Urothelium cell line (cell line): ENCODE measurements at places on chromosomes 7 and 10.

DNA sequence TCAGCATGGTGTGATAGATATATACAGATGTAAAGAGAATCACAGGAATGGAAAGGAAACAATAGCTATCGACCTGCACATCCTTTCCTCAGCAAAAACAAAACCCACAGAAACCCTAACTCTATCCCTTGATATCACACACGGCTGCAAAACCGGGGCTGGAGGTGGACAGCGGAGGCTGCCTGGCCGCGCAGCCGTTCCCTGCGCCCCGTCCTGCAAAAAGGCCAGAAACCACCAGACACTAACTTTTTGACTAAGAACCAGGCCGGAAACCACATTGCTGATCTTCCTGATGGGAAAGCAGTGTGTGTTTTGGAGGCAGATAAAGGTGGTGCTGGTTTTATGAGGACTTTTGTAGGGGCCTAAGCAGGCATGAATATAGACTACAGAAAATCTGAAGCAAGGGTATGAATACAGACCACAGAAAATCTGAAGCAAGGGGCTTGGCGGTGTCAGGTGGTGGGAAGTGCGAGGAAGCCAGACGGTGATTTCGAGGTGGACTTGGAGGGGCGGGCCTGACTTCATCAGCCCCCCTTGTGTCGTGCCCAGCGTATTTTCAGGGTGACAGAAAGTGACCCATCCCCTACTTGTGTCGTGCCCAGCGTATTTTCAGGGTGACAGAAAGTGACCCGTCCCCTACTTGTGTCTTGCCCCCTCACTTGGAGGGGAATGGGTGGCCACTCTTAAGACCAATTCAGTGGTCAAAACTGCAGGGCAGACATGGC is 123.3 kb downstream of the WDR37 start:
- no peak for DNase-seq

- DNase-seq: peak; percentile 44
These were observed 333 bp downstream of the SMNDC1 start for GRCh38 chr10:110304394-110304779.

DNA sequence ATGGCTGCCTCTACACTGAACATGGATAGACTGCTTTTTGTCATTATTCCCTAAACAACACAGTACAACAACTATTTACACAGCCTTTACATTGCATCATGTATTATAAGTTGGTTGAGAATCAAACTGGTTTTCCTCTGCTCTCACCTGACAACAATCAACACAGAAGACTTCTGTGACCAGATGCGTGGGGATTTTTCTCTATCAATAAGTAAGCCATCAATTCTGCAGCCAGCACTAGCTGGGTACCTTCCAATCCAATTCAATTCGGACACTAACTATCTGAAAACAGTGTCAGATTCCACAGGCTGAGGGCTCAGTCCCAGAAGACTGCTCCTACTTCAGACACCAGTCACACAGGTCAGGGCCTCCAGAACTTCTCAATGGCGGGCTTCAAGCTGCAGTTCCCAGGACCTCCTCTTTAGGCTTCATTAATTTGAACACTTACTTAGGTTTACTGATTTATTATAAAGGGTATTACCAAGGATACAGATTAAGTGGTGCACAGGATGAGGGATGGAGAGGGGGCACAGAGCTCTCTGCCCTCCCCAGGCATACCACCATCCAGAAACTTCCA is 36.4 kb upstream of the ASL start:
- no peak for DNase-seq

DNA sequence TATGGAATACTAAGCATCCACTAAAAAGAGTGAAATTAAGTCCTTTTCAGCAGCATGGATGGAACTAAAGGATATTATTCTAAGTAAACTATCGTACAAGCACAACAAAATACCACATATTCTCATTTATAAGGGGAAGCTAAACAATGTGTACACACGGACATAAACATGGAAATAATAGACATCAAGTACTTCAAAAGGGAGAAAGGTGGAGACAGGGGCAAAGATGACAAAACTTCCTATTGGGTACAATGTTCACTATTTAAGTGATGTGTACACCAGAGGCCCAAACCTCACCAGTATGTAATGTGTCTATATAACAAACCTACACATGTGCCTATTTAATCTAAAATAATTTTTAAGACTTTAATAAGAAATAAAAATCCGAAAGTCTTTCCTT is 2.2 kb upstream of the AKR1C4 start:
- DNase-seq: no peak

GRCh38 chr7:48390388-48391327 is 219.4 kb downstream of the ABCA13 start:
- no peak for DNase-seq

- DNase-seq: peak; percentile 13
These were observed 199.7 kb downstream of the IMMP2L start for GRCh38 chr7:111362506-111363054.

GRCh38 chr10:77975086-77975666 is 48.6 kb upstream of the DLG5 start:
- no peak for DNase-seq

DNA sequence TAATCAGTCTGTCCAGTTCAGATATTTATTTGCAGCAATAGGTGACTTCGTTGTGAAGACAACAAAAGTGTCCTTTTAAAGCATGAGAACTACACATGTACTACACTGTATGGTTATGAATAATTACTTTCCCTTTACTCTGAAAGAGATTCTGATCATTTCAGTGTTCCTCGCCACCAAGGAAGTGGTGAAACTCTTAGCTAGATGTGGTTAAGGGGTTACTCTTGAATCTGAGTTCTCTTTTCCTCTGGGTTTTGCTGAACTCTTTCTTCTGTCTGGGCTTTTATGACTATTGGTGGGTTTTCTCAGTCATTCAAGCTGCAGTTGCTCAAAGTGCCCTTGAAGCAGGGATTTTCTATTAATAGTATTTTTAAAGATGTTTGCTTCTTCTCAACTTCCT is 127.9 kb upstream of the SEM1 start:
- no peak for DNase-seq

DNA sequence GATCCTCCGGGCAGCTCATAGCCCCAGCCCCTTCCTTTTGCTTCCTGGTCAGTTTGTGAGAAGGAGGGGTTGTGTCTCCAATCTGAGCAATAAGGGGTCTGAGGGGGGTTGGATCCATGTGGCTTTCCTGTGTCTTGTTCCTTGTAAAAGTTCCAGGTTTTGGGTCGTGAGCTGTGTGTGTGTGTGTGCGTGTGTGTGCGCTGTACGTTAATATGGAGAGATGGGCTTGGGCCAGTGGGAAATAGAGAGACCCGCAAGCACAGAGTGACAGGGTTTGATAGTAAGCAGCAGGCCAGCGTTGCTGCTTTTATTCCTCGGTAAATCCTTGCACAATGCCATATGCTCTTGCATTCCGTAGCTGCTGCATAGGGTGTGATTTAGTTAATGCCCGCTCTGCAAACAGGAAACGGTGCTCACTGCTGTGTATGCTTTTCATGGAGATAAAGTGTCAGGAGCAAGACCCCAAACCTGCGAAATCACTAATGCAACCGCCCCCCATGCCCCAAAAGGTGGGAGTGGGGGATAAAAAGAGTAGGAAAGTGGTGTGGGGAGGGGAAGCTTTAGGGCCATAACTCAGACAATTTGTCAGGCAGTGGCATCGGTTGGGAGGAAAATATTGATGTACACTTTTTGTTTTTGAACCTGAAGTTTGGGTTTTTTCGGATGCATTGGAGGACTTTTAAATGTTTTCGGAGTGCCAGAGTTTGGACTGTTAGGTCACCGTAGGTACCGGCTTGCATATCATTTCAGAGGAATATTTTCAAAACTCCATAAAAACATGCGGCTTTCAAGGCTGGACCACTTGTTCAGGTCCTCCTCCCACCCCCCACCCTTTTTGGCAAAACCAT is 108.7 kb downstream of the TCF7L2 start:
- no peak for DNase-seq

DNA sequence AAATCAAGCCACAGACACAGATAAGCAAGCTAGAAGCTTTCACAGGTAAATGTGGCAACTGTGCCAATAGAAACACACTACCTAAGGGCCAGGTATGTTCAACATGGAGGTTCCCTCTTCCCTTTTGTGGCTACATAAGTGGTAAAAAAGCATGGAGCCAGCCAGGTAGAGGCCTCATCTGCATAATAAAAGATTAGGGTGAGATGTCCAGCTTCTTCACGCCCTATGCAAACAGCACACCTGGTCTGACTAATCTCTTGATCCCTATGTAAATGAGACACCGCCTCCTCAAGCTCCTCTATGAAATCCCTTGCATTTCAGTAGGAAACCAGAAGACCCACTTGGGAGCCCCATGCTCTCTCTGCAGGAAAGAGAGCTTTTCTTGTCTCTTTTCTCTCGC is 282.2 kb downstream of the NEBL start:
- no peak for DNase-seq

- DNase-seq: no peak
These were observed 411.8 kb downstream of the ARL4A start for GRCh38 chr7:13099154-13099795.

- DNase-seq: no peak
These were observed 293.4 kb upstream of the DKK1 start for GRCh38 chr10:52020702-52021101.

DNA sequence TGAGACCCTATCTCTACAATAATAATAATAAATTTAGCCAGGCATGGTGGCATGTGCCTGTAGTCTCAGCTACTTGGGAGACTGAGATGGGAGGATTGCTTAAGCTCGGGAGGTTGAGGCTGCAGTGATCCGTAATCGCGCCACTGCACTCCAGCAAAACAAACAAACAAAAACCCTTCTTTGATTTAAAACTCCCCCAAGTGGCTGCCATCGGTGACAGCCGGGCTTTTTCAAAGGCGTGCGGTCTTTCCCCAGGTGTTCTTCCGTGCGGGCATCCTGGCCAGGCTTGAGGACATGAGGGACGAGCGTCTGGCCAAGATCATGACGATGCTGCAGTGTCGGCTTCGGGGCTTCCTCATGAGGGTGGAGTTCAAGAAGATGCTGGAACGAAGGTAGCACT is 1.9 kb upstream of the MYH16 start:
- no peak for DNase-seq

- no peak for DNase-seq
These were observed 492.0 kb upstream of the CNTNAP2 start for GRCh38 chr7:145624618-145625017.

- no peak for DNase-seq
These were observed 6.2 kb downstream of the NIPSNAP2 start for GRCh38 chr7:55970561-55970960.

DNA sequence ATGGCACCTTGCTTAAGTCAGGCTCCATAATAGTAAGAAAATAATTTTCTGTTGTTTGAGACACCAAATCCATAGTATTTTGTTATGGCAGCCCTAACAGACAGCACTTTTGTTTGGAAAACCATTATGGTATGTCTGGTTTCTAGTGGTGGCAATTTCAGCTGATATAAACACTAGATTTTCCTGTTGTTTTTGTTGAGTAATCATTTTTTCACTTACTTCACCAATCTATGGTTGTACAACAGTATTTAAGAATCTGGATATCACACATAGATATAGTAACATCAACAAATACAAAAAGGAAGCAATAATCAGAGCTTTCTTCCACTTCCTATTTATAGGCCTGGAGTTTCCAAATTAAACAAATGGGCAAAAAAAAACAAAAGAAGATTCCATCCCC is 725.8 kb upstream of the POM121L12 start:
- DNase-seq: no peak

- no peak for DNase-seq
These were observed 92.9 kb upstream of the SH2B2 start for GRCh38 chr7:102193806-102194205.

DNA sequence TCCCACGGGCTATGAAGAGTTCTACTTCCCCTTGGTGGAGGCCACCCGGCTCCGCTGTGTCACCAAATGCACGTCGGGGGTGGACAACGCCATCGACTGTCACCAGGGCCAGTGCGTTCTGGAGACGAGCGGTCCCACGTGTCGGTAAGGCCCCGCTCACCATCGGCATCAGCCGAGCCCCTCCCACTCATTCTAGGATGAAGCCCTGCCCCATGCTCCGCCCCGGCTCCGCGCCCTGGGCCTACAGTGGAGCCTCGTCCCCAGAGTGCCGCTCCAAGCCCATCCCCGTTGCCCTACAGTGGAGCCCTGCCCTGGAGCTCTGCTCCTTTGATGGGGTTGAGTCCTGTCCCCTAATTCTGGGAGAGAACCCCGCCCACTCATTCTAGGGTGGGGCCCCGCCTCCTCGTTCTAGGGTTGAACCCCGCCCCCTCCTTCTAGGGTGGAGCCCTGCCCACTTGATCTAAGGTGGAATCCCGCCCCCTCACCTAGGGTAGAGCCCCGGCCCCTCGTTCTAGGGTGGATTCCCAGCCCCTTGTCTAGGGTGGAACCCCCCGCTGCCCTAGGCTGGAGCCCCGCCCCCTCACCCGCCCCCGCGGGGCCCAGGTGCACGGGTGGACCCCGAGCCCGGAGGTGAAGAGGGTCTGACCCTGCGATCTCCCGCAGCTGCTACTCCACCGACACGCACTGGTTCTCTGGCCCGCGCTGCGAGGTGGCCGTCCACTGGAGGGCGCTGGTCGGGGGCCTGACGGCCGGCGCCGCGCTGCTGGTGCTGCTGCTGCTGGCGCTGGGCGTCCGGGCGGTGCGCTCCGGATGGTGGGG is 3.4 kb upstream of the MUC12 start:
- peak; percentile 100 for DNase-seq

- no peak for DNase-seq
These were observed 6.3 kb upstream of the C7orf33 start for GRCh38 chr7:148584154-148584827.

DNA sequence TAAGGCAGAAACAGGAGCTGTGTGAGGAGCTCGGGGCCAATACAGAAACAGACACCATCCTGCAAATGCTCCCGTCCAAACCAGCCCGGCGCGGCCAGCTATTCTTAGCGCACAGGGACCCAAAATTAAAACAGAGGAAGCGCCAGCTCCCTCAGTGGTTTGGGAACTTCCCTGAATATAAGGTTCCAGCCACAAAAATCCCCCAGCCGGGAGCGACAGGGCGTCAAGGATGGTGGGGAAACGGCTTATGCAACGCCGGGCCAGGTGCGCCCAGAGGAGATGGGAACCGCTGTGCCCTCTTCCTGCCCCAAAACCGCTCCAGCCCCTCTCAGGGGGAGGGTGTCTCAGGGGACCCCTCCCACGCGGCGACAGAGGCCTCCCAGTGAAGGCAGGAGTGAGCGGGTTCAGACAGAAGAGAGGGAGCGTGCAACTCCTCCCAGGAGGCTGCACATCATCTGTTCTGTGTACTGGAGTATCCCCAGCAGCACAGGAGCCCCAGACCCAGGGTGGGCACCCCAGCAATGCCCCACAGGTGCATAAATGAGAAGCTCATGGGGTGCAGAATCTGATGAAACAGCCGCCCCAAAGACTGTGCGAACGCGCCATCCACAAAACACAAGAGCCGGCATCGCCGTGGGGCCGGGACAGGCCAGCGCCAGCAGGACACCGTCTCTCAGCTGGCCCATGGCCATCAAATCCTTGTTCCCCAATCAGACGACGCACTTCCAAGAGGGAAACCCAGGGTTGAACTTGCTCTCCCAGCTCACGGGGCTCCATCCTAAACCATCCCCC is 73.9 kb upstream of the PDGFA start:
- no peak for DNase-seq

DNA sequence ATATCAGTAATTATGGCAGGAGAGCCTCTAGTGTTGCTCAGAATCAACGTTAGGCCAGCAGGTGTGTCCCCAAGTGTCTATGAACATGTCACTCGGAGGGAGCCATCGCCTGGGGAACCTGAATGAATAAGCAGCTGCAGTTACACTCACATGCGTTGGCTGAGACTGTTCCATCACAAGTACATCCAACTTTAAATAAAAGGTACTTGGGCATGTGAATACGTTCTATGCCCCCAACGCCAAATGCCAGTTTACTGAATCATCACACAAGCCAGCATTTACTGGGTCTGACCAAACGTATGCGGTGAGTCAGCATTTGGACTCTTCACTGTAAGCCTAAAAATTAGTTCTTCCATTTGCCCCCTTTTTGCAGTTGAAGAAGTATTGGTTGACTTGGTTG is 207.6 kb upstream of the PLXNA4 start:
- DNase-seq: peak; percentile 70
